Stimulated activated CD4-positive, alpha-beta T cell treated with anti-CD3 and anti-CD28 coated beads, TNF-alpha, amount 100 ng/mL, for 1 hour (primary cell): ENCODE measurements at places on chromosomes 4 and X.

GRCh38 chr4:21811565-21811964, 137.0 kb downstream of the KCNIP4 start:
- no peak for DNase-seq

- DNase-seq: no peak
Observed at GRCh38 chr4:5199912-5200311, 148.6 kb downstream of the STK32B start.

DNA sequence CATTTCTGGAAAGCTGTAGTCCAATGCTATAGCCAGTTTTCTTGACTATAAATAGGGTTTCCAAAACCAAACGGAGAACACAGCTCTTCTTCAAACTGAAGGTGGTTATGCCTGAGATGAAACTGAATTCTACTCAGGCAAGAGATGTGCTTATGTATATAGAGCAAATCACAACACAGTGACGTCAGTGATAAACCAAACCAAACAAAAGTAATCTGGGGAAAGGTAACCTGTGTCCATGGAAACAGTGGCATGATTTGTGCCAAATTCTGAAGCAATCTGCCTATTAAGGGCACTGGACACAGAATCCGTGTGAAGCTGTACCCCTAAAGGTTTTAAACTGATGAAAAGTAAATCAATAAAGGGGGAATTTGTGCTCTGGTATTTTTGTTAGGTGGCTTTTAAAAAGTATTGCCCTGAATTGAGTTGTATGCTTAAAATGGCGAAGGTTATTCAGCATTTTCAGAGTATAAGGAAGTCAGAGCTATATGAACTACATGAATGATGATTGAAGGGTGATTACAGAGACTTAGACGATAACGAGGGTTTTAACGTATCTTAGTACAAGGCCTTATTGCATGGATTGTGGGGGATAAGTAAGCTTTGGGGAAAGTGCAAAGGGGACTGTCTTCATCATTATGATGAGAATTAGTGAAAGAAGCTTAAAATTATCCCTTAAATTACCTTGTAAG, 38.6 kb downstream of the NPY5R start:
- no peak for DNase-seq

DNA sequence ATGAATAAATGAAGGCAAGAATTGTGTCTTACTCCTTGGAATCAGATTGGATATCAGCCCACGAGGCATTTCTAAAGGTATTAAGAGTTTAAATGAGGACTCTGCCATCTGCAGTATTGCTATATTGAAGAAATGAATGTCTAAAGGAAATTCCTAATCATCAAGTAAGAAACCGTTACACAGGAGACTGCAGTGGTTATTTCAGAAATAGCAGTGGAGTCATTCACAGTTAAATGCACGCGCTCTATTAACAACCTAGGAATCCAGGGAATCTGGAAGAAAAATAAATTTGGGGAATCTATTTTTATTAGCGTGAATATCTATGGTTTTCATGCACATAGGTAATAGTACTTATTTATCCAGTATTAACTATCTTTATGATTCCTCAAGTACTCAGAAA, 334.2 kb downstream of the TENM3 start:
- no peak for DNase-seq

DNA sequence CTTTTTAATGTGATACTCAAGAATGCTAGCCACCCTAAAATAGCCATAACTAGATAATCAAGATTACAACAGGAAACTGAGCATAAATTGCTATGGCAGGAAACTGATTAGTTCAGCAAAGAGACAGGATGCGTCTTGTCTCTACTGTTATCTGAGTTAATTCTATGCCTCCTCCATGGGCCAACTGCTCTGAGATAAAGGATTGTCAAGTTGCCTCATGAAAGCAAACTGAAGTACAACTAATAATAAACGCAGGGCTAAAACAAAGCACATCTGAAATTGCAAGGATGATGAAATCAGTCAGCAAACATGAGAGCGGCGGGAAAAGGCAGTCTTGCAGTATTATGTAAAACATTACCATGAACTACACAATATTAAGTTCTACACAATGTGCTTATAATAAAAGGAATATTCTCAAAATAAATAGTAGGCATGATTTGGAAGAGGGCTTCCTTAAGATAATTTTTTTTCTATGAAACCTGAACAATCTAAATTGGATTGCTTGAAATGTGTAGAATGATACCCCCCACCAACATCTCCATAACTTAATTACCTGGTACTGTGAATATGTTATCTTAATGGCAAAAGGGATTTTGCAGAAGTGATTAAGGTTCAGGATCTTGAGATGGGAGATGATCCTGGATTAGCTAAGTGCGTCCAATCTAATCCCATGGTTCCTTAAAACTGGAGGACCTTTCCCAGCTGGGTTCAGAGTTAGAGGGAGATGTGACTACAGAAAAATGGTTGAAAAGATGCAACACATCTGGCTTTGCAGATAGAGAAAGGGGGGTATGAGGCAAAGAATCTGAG, 65.9 kb downstream of the ANTXR2 start:
- no peak for DNase-seq

DNA sequence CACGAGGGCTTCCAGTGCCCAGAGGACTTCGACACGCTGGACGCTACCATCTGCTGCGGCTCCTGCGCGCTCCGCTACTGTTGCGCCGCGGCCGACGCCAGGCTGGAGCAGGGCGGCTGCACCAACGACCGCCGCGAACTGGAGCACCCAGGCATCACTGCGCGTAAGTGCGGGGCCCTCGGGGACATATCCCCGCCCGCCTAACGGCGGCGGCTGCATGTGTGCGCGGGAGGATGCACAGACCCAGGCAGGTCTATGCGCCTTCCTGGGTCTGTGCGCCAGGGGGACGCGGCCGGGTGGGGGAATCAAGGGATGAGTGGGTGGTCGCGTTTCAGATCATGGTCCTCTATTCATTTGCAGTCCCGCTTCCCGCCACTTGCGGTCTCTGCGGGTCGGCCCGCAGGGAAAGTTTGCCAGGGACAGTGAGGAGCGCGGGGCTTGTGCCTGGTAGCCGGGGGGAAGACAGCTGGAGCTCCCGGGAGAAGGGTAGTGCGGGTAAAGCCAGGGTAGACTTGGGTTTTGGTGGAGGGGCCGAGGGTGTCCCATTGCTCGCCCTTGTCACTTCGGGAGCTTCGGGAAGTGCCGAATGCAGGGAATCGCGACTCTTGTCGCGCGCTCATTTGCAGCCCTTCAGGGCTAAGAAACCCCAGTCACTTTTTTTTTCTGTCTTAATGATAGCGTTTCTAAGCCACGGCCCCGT, 1.0 kb downstream of the SHISA3 start:
- DNase-seq: no peak

- no peak for DNase-seq
Observed at GRCh38 chr4:2552806-2553205, 16.4 kb downstream of the FAM193A start.
